ENCODE measurements at places on chromosomes 1 and 21. TPM values are rescaled to one million over a fixed set of nuclear protein-coding genes. Genes with fewer than 3 reads are reported as not detected.

GRCh38 chr21:29726044-29726443 is 213.8 kb downstream of the GRIK1 start:
- no peak for DNase-seq

Gene OR2G3
- total RNA-seq = not detected

Gene S100A16
- total RNA-seq = 51.3 TPM

Gene TRABD2B
- 2.4 TPM for total RNA-seq

All from urinary bladder (tissue), 4 donors.